ENCODE measurements at places on chromosomes 5 and 9.

- no peak for DNase-seq
Observed at GRCh38 chr5:173016598-173017046, 33.1 kb downstream of the ATP6V0E1 start.

GRCh38 chr5:178514851-178515418 lies 75.3 kb downstream of the COL23A1 start:
- no peak for DNase-seq

- DNase-seq = no peak
Observed at GRCh38 chr5:172336676-172337285, 53.2 kb upstream of the UBTD2 start.

- DNase-seq = no peak
Observed at GRCh38 chr5:89996890-89997289, 412.7 kb downstream of the CETN3 start.

GRCh38 chr5:14003936-14004335 lies 59.4 kb upstream of the DNAH5 start:
- DNase-seq = peak; percentile 45

GRCh38 chr9:16870596-16871335 lies at the start of gene BNC2:
BNC2 (minus strand) TSS chr9:16870670; CDS start chr9:16870648, 22 bp downstream.
- no peak for DNase-seq

- no peak for DNase-seq
Observed at GRCh38 chr5:173602423-173602822, 14.0 kb downstream of the BOD1 start.

DNA sequence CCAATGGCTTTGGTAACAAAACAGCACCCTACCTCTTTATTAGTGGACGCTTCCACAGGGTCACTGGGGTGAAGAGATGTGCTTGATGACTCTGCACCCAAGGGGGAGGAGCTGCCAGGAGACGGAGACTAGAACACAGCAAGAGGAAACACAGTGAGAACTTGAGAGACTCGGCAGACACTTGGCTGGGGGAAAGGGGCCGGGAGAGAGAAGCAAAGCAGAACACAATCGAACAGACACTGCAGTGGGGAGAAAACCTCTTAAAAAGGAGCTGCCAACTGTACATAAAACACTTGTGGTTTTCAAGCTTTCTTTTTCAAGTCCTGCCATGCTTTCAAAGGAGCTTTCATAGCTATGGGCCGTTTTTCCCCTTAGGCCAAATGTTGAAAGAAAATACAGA lies 151.0 kb downstream of the ENTREP1 start:
- DNase-seq = peak; percentile 50

DNA sequence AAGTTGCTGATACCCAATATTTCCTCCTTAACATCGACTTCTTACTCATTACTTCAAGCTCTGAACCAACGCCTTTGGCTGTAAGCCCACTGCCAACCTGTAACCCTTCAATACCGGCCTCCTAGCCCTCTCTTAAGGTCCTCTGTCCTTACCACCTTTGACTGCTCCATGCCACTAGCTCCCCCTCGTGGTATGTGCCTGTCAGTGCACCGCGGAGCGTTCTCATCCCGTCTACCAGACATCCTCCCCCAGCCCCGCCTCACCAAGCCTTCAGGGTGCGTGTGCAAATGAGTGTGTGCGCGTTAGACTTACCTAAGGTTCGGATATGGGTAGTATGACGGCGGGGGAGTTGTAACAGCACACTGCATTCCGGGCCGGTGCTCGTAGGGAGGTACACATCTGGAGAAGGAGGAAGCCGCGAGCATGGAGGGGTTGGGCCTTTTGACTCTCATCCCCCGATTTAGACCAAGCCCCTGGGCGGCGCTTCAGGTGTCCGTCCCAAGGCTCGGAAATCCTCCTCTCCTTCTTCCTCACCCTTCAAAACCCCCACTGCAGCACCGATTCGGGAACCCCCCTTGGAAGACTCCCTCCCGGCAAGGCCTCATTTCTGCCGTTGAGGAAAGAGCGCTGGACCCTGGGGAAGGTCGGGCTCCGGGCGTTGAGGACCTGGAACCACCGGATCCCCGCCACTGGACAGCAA lies 2.8 kb upstream of the MYORG start:
- DNase-seq = peak; percentile 40

GRCh38 chr5:143248391-143248790 lies 155.1 kb downstream of the NR3C1 start:
- no peak for DNase-seq

- DNase-seq = no peak
Observed at GRCh38 chr9:5481322-5482040, 28.9 kb upstream of the PDCD1LG2 start.

DNA sequence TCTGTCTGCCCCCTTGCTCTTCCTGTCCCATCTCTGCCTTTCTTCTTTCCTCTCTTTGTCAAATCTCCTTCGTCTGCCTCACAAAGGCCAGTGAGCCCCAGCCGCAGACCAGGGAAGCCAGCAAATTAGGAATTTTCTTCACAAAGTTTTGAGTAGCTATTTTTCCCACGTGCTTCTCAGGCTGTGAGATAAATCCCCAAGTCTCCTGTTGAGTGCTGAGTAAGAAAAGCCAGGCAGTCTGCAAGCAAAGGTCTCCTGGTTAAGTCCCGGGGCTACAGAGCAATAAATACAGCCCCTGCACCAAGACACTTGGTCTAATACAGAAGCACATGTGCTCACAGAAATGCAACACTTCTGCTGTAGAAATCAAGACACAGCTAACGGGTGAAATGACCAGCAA lies 284.9 kb downstream of the SLIT3 start:
- no peak for DNase-seq

GRCh38 chr5:131769961-131770360 lies 26.9 kb downstream of the FNIP1 start:
- DNase-seq = no peak

DNA sequence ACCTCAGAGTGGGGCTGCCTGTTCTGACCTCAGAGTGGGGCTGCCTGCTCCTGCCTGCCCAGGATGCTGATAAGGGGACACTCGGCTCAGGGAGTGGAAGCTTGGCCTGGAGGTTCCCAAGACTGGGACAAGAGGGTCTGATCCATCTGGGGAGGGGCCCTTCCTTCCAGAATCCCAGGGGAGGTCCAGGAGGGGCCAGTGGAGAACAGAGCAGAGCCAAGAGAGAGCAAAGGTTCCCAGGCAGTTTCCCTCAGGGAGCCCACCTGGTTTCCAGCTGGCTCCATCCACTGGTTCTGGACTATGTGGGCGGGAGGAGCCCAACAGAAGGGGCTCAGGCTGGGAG lies 49.1 kb upstream of the RNU6ATAC start:
- DNase-seq = no peak

GRCh38 chr9:129140397-129141065 lies 29.3 kb downstream of the PTPA start:
- no peak for DNase-seq

GRCh38 chr9:73155968-73156864 lies 4.6 kb downstream of the ANXA1 start:
- DNase-seq = no peak

- peak; percentile 79 for DNase-seq
Observed at GRCh38 chr9:95507464-95508241, 9.1 kb downstream of the PTCH1 start.

- peak; percentile 82 for DNase-seq
Observed at GRCh38 chr5:157431544-157432200, 28.3 kb upstream of the NIPAL4 start.

- DNase-seq = no peak
Observed at GRCh38 chr5:26749829-26750228, 288.6 kb downstream of the CDH9 start.

GRCh38 chr5:175394601-175395000 lies 49.4 kb downstream of the DRD1 start:
- DNase-seq = no peak

GRCh38 chr5:160298189-160298588 lies 14.2 kb downstream of the CCNJL start:
- no peak for DNase-seq

- DNase-seq = no peak
Observed at GRCh38 chr9:137873408-137873807, 4.2 kb upstream of the CACNA1B start.

DNA sequence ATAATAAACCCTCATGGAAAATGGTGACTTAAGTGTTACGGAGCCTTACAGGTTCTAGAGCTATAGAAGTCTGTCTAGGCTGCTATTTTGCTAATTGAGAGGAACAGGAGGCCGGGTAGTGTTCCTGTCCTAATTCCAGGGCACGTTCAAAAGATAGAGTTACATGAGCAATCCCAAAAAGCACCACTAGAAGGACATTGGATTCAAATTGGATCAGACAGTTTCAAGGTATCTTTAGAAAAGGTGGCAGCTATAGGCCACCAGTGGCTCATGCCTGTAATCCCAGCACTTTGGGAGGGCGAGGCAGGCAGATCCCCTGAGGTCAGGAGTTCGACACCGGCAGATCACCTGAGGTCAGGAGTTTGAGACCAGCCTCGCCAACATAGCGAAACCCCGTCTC lies 458.8 kb downstream of the TMEM232 start:
- DNase-seq = no peak

- DNase-seq = no peak
Observed at GRCh38 chr9:136117916-136118319, 757 bp downstream of the TMEM250 start.

- DNase-seq = no peak
Observed at GRCh38 chr9:129340427-129341170, 162.5 kb upstream of the IER5L start.

DNA sequence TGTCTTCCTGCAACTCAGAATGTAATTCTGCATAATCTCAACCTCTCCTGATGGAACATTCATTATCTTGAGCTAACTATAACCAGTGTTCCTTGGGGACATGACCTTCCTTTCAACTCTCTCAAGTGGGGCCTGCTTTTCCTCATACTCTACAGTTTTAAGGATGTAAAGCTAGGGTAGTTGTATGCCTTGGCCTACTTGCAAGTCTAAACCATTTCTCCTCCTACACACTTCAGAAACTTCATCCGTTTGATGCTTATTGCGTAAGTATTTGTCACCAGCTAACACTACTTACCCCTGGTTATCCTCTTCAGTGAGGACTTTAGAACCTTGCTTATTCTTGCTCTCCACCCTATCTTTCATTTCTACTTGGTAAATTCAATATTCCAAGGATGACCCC lies 548.9 kb downstream of the HINT1 start:
- DNase-seq = no peak

- DNase-seq = no peak
Observed at GRCh38 chr9:83986195-83986594, 5.6 kb downstream of the RMI1 start.

GRCh38 chr5:75536694-75537360 lies 25.1 kb downstream of the POLK start:
- no peak for DNase-seq

GRCh38 chr5:2335733-2336515 lies 415.6 kb downstream of the IRX2 start:
- no peak for DNase-seq

DNA sequence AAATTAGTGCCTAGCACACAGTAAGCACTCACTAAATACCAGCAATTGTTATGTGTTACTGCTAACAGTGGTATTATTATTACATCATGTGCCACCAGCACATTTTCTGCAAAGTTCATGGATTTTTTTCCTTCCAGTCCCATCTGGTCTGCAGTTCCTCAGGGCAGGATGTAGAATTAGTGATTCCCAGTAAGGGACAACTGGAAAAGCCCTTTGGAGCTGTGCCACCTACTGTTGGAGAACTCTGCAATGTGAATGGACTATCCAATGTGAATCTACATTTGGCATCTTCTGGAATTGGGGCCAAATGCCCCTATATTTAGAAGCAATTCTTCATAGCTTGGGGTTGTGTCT lies 154.0 kb downstream of the CDH6 start:
- DNase-seq = no peak

- DNase-seq = peak; percentile 21
Observed at GRCh38 chr5:56264417-56265025, 31.4 kb upstream of the ANKRD55 start.

DNA sequence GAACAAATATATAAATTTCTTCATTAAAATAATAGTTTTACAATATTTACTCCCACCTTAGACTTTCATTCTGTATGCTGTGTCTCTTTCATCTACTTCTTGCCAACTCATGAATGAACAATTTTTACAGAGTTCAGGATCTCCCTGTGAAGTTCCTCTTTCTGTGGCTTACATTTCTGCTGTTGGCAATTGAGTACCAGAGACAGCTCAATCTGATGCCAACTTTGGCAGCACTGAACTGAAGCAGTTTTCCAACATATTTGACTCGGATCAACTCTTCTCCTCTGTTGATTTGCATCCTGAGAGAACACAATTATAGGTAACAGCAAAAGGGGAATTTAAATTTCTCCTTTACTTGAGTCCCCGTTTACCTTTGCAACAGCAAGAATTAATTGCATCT lies 1262.2 kb downstream of the EFNA5 start:
- DNase-seq = no peak

DNA sequence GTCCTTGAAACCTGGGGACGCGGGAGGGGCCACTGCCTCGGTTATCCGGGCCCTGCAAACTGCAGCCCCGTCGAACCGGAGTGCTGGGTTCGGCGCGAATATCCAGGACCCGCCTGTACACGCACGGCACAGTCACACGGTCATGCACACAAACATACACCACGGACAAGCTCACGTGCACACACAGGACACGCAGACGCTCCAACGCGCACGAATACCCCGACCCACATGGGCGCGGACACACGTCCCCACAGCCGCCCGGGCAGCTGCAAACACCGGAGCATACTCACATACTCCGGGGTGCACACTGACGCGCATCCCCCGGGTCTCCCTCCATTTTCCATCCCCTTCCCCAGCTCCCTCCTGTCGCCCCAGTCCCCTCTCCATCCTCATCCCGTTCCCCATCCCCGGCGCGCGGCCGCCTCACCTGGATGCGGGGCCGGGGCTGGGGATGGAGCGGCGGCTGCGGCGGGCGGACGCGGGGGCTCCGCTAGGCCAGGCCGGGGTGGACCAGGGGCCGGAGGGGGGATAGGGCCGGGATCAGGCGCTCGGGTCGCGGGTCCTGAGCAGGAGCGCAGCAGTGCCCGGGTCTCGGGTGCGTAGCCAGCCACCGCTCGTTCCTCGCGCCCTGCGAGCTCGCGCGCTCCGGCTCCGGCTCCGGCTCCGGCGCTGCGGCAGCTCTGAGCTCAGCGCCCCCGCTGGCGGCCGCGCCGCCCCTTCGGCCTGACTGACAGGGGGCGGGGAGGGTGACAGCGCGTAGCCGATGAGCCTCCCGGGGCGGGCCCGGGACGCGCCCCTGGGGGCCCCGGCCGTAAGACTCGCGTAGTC lies at the start of the genes EIF4E1B and SNCB:
TSS of gene EIF4E1B (plus strand) at position 823 of the 828 bp plus-strand sequence. CDS start 12,113 bp downstream, outside the sequence.
TSS of gene SNCB (minus strand) at position 682 of the 828 bp plus-strand sequence. CDS start 880 bp downstream, outside the sequence.
- peak; percentile 65 for DNase-seq

GRCh38 chr5:34957857-34958690 lies 28.7 kb downstream of the DNAJC21 start:
- peak; percentile 50 for DNase-seq

- DNase-seq = no peak
Observed at GRCh38 chr5:112491257-112491656, 72.2 kb upstream of the EPB41L4A start.

DNA sequence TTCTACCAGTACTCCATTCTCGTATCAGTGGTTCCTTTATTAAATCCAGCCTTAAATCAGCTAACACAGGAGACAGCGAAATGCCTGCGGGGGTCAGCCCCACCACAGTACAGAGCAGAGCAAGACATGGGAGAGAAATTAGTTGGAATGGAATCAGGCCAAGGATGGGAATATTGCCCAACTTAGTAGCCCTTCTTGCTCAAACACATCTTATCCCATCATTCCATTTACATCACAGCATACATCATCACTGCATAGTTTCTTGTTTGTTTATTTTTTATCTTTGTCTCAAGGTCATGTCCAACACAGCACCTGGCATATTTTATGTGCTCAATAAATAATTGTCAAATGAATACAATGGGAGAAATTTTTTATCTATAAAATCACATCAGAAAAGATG lies 34.3 kb upstream of the DAB2 start:
- no peak for DNase-seq

All from brain (organoid and tissue), 16 donors.